ENCODE measurements at places on chromosomes 5 and 9.

GRCh38 chr9:121271368-121272341, 3.7 kb downstream of the GSN start:
- no peak for DNase-seq

- no peak for DNase-seq
Measured at GRCh38 chr5:108545301-108545700, 163.4 kb upstream of the FBXL17 start.

- DNase-seq: no peak
Measured at GRCh38 chr9:16121601-16122286, 568.9 kb downstream of the CCDC171 start.

DNA sequence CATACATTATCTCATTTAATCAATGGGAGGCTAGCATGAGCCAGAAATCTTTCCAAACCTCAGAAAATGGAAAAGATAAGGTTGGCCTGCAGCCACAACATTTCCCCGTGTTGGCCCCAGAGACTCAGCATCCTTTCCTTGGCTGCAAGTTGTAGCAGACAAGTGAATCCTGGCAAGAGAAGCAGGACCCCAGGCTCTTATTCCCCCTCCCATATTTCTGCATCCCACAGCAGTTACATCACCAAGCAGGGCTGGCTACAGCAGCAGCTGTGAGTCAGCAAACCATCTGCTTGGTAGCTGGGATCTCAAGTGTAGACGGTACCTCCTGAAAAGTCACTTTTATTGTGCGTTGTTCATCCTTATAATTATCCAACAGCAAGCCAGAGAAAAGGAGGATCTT, 212.4 kb downstream of the GNA14 start:
- DNase-seq: no peak

DNA sequence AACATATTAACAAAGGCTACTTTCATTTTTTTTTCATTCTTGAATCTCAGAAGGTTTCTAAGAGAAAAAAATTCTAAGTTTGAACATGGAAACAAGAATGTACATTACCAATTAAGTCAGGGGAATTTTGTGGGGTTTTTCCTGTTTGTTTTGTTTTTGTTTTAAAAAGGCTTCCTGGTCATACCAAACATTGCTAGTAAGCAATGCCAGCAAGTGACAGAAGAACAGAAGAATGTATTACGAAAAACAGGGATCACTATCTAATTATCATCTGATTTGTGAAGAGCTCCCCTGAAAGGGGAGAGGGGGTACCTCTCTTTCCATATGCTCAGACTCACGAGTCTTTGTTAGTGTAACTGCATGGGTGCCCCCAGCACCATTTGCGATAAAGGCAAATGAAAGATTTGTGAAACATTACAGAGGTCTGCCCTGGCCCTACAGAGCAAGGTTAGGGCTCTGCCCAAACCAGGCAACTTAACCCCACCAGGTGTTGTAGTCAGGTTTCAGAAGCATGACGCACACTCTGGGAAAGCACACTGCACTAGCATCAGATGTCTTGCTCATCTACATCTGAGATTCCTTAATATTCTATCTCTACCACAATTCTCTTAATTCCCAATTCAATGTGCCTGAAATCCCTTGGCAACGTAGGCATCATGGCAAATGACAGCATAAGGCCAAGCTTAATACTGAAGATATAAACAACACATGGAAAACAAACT, 268.2 kb downstream of the MLLT3 start:
- DNase-seq: no peak

- no peak for DNase-seq
Measured at GRCh38 chr5:2134543-2135292, 252.0 kb upstream of the IRX4 start.

GRCh38 chr5:166127766-166128570, 2163.5 kb upstream of the WWC1 start:
- no peak for DNase-seq

DNA sequence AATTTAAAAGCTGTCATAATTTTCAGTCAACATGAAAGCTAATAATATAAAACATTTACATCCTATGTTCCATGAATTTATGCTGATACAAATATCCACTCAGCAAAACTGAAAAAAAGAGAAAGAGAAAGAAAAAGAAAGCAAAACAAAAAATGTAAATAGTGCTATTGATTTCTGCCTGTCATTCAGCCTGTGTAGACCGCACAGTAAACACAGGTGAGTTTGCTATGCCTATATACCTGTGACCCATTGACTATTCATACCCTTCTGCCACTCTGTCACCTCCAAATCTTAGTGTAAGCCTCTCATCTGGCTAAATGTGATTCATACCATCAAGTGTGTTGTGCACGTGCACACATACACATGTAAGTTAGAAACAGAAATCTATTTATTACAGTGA, 359.0 kb upstream of the RORB start:
- no peak for DNase-seq

DNA sequence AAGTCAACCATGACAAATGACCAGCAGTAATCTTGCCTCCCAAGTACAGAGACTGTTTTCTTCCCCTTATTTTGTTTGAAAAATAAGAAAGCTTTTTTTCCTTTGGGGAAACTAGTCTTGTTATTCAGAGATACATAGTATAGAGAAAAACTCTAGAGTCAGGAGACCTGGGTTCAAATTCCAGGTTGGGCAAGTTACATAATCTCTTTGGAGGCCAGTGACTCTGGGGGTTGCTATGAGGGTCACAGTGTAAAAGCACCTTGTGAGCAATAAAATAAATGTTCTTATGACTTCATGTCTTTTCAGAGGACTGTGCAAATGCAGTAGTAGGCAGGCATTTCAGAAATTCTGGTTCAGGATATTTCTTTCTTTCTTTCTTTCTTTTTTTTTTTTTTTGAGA, 71.5 kb downstream of the GDNF start:
- DNase-seq: no peak

DNA sequence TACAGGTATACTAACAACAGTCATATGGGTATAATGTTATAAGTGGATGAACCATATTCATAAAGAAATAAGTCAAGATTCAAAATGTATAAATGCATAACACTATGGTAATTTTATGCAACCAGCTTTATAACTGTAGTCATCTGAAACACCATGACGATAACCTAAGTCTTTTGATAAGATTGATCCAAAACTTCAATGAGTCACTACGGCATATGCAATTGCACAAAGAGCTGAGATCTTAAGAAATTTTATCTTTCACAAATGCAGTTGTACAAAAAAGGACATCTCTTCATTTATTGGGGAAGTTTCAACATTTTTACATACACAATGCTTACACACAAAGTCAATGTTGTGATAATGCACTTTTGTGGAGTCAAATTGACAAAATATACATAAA, 20.3 kb downstream of the FAM81B start:
- no peak for DNase-seq

DNA sequence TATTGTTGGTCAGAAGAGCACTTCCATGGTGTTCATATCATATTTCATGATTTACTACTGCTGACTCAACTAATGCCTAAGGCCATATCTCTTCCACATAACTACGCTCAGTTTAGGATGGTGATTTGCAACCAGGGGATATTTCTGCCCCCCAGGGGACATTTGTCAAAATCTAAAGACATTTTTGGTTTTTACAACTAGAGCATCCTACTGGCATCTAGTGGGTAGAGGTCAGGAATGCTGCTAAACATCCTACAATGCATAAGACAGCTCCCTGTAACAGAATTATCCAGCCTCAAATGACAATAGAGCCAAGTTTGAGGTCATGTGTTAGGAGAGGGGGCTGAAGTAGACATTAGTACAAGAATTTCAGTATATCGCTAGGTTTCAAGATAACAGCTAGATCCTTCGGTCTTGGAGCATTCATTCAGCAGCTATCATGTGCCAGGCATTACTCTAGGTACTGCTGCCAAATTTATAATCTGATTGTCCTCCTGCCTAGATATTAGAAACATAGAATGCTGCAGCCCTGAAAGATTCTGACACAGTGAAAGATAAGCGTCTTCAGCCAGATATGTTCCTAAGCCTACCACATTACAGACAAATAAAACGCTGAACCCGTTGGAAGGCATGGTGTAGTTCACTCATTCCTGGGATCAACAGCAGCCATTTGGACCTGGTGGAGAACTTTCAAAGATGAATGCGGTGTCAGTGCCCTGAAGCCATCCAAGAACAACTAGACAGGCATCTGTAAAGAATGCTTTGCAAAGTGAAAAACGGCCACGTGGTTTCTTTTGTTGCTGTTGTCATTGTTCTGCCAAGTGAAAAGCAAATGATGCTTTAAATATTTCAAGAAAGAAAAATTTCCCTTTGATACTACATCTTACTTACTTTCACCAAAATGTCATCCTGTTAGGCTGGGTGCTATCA, 55.5 kb upstream of the FST start:
- no peak for DNase-seq

GRCh38 chr9:80157561-80157983, 585.8 kb downstream of the TLE4 start:
- no peak for DNase-seq

- no peak for DNase-seq
Measured at GRCh38 chr5:157559301-157559700, 16.3 kb downstream of the ADAM19 start.

- no peak for DNase-seq
Measured at GRCh38 chr5:144183254-144183889, 12.7 kb downstream of the KCTD16 start.

- DNase-seq: no peak
Measured at GRCh38 chr5:54206580-54207229, 103.7 kb downstream of the ARL15 start.

DNA sequence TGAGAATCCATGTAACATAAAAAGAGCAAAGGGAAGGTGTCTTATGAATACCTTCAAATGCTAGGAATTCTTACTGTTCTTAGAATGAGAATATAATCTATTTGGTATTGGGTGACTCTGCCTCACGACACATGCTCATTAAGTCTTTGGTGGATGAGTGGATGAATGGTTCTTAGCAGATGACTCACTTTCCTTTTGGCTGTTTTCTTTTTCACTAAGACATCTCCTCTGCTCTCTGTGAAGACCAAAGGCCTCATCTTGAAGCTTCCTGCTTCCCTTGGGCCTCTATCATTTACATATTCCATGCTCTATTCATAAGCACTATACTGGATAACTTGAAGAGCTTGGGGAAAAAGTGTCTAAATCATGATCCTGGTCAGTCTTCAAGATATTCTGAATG, 468.1 kb downstream of the SPATA31D1 start:
- no peak for DNase-seq

- DNase-seq: no peak
Measured at GRCh38 chr9:132584601-132585560, 2.5 kb downstream of the BARHL1 start.

- no peak for DNase-seq
Measured at GRCh38 chr5:162703914-162704313, 636.3 kb downstream of the GABRG2 start.

- no peak for DNase-seq
Measured at GRCh38 chr5:41403846-41404245, 106.6 kb downstream of the PLCXD3 start.

DNA sequence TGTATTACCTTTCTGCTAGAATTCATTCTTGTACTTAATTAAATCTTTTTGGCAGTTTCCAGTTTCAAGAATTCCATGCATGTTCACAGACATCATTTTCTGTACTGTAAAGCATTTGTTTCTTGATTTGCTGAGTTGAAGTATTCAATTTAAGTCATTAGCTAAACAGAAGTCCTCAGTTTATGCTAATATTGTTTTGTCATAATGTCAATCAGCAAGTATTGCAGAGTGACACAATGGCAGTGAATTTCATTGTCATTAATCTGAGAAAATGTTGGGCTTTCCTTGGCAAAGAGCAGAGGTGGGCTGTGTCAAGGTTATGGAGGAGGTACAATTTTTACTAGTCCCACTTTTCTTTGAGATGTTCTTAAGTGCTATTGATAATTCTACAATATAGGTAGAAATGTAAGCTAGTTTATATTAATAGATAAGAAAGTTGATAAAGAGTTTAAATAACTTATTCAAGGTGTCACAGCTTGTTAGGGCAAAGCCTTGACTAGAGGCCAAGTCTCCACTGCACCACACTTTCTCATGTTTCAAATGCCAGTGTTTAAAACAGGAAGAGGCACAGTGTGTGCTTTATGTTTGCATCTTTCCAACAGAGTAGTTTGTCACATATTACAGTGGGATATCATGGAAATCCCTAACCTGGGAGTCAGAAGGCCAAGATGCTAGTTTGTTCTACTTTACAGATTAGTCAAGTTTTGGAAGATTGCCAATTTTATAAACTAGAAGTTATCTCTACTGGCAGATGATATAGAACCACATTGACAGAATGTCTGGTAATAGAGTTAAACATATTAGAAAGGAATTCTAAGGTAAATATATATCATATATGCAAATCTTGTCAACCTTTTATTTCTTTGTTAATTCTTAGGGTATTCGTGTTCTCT, 56.3 kb downstream of the SLF1 start:
- no peak for DNase-seq

DNA sequence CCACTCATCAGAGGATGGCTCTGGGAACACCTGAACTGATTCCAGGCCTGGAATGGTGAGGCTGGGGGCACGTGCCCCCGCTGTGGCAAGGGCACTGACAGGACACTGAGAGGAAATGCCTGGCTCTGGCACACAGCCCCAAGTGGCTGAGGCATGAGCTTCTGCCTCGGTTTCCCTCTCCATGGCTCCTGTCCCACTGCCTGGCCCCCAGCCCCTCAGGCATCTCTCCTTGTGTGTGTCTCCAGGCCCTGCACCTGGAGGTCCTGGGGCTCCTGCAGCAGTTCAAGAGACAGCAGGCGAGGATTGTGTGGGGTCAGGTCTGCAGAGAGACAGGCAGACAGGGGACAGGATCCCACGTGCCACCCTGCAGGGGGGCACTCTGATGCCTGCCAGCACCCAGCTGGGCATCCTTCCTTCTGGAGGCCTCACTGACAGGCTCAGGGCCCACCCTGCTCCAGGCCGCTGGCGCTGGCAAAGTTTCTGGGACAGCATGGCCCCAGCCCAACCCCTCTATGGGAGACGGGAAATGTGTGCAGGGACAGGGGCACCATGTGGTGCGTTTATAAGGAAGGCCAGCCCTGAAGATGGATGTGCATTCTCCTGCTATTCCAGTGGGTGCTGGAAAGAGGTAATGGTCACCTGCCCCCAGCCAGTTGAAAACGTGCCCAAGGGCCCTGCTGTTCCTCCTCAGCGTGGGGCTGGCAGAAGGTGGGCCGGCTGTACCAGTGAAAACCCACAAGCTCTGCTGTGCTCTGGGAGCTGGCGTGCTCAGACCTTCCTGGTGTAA, 66.0 kb downstream of the RASGEF1C start:
- DNase-seq: peak; percentile 55

- DNase-seq: no peak
Measured at GRCh38 chr9:111037708-111038330, 451 bp downstream of the LPAR1 start.

DNA sequence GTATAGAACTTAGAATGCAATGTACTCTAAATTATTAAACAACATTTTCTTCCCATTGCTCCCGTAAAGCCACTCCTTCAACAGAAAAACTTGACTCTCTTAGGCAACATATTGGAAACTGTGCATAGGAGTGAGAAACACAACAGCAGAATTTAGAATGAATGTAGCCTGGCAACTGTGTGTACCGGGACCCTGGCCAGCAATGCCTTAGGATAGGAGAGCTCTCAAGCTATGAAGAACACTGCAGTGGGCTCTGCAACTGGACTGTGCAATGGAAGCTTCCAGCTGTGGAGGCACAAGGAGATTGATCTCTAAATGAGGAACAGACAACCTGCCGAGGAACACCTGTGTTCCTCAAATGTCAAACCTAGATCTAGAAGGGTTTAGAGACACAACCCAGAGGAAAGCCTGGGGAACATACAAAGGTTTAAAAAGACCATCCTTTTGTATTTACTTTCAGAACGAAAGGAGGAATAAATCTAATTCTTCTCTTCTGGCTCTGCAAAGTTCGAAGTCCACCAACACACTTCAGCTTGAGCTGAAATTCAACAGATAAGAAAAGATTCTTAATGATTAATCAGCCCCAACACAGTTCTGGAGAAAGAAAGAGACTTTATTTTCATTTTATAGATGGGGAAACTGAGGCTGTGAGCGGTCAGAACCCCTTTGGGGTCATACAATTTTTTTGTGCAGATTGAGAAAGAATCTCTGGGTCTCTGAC, 51.5 kb upstream of the ARL15 start:
- DNase-seq: no peak
